Right lung (tissue), 10 donors: ENCODE measurements at places on chromosomes 2 and 18. TPM values are rescaled to one million over a fixed set of nuclear protein-coding genes. Genes with fewer than 3 reads are reported as not detected.

Gene KIF3C
- polyA plus RNA-seq: 13.2 TPM

Gene ZNF892
- polyA plus RNA-seq: 2.5 TPM

Gene TDRD15
- not detected for polyA plus RNA-seq

Gene CASP10
- polyA plus RNA-seq: 16.2 TPM

Gene NT5DC4
- polyA plus RNA-seq: not detected

Gene TCF4
- polyA plus RNA-seq: 139 TPM

Gene GPR45
- not detected for polyA plus RNA-seq

GRCh38 chr2:166870346-166870745 is 17.9 kb upstream of the XIRP2 start:
- DNase-seq: no peak

- DNase-seq: no peak
Observed at GRCh38 chr2:231764760-231765159, 16.3 kb downstream of the PDE6D start.

GRCh38 chr2:236286873-236287545 is 22.8 kb upstream of the ASB18 start:
- DNase-seq: no peak

DNA sequence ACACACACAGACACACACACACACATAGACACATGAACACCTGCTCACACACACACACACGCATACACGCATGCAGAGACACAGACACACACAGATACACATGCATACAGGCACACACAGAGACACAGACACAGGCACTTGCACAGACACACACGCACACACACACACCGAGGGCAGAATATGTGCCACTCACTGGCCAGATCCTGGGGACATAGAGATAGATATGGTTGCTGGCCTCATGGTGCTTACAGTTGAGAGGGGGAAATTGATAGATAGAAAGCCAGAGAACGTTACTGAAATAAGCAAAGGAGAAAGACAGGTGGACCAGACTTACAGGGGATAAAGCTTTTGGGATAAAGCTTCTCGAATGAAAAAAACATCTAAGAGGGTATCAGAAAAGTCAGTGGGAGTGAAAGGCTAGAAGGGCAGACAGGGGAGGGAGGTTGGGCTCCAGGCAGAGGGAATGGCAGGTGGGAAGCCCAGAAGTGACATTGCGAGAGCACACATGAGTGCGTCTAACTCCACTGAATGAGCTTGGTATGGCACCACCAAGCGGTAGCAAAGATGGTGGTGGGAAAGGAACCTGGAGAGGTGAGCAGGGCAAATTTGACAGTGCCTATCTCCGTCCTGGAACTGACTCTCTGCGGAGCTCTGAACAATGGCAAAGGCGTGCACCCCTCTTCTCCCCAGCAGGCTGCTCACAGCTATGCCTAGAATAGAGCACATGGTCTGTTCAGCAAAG is 390.1 kb upstream of the TRIB2 start:
- DNase-seq: no peak

DNA sequence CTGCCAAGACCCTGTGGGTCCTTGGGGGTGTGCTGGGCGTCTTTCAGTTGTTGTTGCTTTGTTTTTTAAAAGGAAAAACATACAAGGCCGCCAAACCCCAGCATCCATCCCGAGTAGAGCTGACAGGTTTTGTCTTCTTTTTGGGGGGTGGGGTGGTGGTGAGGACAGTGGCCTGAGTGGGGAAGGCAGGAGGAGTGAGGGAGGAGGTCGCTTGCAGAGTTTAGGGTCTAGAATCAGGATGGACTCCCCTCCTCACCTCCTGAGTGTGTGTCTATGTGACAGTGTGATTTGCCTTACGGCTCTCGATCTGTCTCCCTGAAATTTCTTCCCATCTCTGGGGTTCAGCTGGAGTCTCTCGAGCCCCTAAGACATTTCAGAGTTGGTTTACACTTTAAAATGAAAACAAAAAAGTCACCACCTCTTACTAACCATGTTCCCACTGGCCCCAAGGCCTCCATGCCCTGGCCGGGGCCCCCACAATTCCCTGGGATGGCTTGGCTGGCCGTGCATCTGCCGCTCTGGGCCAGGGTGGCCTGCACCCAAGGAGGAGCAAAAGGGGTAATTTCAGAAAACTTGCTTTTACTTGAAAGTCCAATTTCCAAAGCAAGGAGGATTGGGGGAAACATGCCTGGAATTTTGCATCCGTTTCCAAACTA is 5.0 kb downstream of the SIX3 start:
- DNase-seq: no peak

DNA sequence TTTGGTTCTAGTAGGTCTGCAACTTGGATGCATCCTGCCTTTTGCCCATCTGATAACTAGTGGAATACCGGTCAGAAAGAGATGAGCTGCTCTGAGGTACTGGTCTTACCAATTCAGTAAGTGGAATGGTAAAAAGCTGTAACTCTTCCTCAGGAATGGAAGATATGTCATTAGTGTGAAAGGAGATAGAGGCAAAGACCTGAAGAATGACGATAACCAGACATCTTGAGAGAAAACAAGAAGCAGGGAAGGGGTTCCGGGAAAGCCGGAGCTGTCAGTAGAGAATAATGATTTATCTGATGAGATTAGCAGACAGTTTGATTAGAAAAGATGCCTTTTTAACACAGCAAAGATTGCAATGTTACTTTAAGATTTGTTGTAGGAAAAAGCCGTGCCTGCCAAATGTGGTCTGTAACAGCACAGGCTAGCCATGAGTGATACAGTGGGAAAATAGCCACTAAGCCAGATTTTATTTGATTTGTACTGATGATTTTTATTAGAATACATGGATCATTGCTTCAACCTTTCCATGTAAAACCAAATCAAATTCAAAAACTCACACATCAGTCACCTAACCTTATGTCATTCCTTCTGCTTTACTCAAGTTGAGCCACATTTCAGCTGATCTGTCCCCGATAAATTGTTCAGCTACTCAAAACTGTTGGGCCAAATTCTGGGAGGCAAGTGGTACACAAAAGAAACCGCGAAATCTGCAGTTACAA is 110.0 kb downstream of the TCF4 start:
- DNase-seq: peak; percentile 46

- no peak for DNase-seq
Observed at GRCh38 chr2:235976956-235977355, 191.2 kb downstream of the GBX2 start.

DNA sequence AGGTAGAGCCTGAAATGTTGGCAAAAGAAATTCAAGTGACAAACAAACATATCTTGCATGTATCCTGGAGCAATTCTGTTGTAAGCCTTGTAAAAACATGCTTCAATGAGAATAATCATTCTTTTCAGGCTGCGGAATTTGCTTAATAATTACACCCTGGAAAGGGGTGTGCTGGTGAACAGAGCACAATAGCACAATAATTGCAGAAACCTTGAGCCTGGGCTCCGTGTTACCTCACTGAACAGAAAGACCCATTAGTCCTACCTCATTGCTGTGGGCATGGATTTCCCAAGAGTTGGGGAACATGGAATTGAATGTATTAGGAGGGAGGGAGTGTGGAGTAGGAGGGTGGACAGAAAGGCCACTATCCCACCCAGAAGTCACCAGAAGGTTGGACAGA is 168.0 kb upstream of the ALKAL2 start:
- no peak for DNase-seq

DNA sequence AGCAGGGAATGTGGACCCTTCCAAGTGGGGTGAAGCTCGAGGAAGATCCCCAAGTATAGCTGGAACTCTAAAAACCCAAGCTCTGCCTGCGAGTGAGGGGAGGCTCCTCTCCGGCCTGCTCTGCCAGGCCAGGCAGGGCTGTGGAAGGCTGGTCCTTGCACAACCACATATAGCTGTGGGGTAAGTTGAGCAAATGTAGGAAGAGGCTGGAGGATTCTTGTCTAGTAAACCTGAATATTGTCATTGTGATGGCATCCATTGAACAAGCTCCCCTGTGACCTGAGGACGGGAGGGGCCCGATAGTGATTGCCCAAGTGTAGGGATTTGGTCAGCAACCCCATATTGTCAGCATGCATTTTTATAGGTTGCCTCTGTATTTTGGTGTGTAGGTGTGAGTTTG is 103.0 kb downstream of the ACKR3 start:
- no peak for DNase-seq

DNA sequence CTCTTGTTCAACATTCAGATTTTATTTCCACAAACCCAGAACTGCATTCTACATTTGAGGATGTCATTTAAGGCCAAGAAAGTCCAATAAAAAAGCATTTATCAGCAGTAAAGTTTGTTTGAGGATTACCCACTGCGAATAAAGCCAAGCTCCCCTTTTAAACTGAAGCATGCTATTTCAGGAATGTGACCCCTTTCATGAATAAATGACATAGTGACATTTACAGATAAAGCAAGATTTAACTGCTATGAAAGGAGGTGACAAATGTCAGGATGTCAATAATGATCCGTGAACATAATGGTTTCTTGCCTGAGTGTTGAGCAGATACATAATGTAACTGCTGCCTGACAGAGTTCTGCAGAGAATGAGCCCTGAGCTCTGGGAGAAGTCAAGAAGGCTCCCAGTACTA is 146.3 kb downstream of the TDRD15 start:
- no peak for DNase-seq

DNA sequence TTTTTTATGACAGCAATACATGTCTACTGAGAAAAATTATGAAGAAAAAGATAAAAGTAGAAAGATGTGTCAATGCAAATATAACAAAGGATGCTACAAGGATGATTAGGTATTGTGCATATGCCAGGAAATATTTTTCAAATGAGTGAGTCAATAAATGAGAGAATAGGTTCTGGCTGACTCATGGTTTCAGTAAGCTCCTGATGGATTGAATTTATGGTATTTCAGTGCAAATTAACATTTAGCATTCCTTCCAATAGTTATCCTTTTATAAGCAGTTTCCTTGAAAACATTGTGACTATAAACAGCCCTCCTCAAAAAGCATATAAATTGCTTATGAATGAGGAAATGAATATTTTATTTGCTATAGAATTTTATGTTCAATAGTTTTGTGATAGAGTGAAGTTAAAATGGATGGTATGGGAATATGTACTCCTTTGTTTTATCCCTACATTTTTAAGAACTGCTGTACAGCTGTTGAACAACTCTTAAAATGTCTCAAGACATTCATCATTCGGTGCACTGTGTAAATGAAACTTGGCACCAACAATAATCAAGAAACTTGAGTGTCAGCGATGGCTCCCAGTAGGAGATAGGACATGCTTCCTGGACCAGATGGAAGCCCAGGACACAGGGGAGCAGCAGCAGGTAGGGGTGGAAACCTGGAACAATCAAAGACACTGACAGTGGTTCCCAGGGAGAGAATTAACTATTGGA is 144.7 kb downstream of the PMAIP1 start:
- DNase-seq: no peak

GRCh38 chr2:129872446-129872845 is 107.0 kb upstream of the RAB6C start:
- DNase-seq: no peak

GRCh38 chr2:153134725-153135124 is 343.8 kb downstream of the RPRM start:
- no peak for DNase-seq

DNA sequence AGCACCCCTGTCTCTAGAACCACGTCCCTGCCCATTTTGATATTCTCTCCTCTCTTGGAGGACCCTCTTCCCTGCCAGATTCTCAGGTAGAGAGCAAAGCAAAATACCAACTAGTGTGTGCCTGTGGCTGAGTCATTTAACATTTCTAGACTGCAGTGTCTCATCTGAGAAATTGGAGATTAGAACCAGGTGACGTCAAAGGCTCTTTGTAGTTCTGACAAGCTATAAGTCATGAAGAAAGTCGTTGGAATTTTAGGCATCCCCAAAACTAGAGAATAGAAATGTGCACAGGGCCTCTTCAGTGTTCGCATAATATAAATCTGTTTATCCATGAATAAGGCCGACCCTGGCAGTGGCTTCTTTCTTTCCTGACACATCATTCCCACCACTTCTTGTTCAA is 74.4 kb upstream of the TANC1 start:
- no peak for DNase-seq

DNA sequence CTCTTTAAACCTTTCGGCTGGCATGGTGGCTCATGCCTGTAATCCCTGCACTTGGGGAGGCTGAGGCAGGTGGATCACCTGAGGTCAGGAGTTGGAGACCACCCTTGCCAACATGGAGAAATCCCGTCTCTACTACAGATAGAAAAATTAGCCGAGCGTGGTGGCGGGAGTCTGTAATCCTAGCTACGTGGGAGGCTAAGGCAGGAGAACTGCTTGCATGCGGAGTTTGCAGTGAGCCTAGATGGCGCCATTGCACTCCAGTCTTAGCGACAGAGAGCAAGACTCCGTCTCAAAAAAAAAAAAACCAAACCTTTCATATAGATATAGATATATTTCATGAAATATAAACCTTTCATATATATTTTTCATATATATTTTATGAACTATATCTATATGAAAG is 864.7 kb downstream of the TRIB2 start:
- no peak for DNase-seq
